ENCODE measurements at places on chromosomes 12 and 14. TPM values are rescaled to one million over a fixed set of nuclear protein-coding genes. Genes with fewer than 3 reads are reported as not detected.

Gene RAD9B
- 0.54 TPM for total RNA-seq

Gene ATP23
- 3.1 TPM for total RNA-seq

Gene SMARCC2
- 105 TPM for total RNA-seq

Gene MAP3K9
- total RNA-seq = 8.6 TPM

GRCh38 chr14:55957950-55958349, 160.3 kb upstream of the PELI2 start:
- H3K27ac ChIP-seq = no peak overlapping the region
- no peaks in the 10 kb centered on the region for H3K27me3 ChIP-seq
- no peak for DNase-seq
- H3K4me3 ChIP-seq = no peak overlapping the region
- H3K4me1 ChIP-seq = peaks cover 9% of the 10 kb centered on the region

DNA sequence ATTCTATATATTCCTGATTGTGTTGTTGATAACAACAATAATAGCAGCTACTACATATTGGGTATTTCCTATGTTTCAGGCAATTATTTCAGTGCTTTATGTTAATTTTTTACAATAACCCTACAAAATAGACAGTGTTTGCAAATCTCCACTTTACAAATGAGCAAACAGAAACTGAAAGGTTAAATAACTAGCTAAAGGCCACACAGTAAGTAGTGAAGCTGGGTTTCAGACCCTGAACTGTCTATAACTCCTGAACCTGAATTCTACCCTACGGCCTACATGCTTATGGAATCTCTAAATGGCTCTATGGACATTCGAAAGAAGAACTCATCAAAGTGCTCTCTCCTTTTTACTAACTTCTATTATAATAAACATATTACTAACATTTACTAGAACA, 19.7 kb upstream of the NUDT4 start:
- H3K4me3 ChIP-seq = no peak overlapping the region
- DNase-seq = no peak
- no peak overlapping the region for H3K27ac ChIP-seq
- H3K4me1 ChIP-seq = no peaks in the 10 kb centered on the region

DNA sequence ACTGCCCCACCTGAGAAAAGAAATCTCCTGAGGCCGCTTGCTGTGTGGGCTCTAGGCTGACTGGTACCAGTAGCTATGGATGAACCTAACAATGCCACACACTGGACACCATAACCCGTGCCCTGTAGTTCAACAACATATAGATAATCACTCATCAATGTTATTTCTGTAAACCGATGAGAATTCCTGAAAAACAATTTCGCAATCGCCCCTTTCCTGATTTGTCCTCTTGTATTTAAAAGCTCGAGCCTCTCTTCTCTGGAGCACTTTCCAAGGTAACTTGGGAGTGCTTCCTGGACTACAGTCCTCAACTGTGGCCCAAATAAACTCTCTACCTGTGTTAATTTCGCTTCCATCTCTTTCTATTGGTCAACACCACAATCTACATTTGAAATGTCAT, 26.1 kb upstream of the PPP2R5C start:
- peaks cover 13% of the 10 kb centered on the region for H3K4me1 ChIP-seq
- H3K27ac ChIP-seq = no peak overlapping the region
- no peak overlapping the region for H3K4me3 ChIP-seq
- DNase-seq = no peak

DNA sequence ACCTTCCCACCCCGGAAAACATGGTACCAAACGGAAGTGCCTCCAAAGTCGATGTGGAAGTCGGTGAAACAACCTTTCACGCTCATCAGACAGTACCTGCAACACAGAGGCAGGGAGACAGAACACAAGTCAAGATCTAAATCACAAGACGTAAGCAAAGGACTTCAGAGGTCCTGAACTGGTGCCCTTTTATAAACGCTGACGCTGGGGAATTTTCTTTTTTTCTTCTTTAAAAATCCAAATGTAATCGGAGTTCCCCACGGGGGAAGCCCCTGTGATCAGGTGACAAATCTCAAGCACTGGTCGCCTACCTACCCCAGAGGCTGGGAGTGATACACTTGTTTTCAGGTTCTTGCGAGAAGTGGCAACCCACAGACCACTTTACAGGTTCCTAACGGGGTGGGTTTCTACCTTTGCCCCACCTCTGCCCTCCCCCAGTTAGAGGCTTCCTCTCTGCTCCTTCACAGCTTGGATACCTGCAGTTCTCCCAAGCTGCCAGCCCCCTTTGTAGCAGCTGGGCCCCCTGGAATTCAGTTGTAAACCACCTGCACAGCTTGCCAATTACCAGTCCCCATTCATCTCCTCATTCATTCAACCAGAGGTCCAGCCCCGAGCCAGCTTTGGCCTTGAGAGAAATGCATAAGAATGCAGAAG, 46.2 kb downstream of the KDM2B start:
- H3K4me3 ChIP-seq = no peak overlapping the region
- DNase-seq = no peak
- no peak overlapping the region for H3K27ac ChIP-seq
- peaks cover 7% of the 10 kb centered on the region for H3K36me3 ChIP-seq

- H3K27ac ChIP-seq = no peak overlapping the region
- H3K36me3 ChIP-seq = no peaks in the 10 kb centered on the region
- H3K27me3 ChIP-seq = peaks cover 5% of the 10 kb centered on the region
- no peak overlapping the region for H3K4me3 ChIP-seq
- DNase-seq = no peak
Measured at GRCh38 chr12:109160433-109160832, 44.0 kb downstream of the ACACB start.

- H3K36me3 ChIP-seq = peaks cover 3% of the 10 kb centered on the region
- H3K27ac ChIP-seq = no peak overlapping the region
- peaks cover 24% of the 10 kb centered on the region for H3K4me1 ChIP-seq
- peak overlapping the region; percentile 92 for H3K4me3 ChIP-seq
- peaks cover 10% of the 10 kb centered on the region for H3K27me3 ChIP-seq
Measured at GRCh38 chr12:92927055-92927435, 2.0 kb downstream of the EEA1 start.

- peak within 1 kb of the TSS; percentile 95 for H3K27ac ChIP-seq
- peak within 1 kb of the TSS; percentile 97 for H3K4me3 ChIP-seq
- DNase-seq = peak; percentile 97
- no peaks in the 10 kb centered on the region for H3K36me3 ChIP-seq
- H3K27me3 ChIP-seq = peaks cover 11% of the 10 kb centered on the region
Measured at GRCh38 chr12:76763746-76764675, at the start of gene ZDHHC17. Gene ZDHHC17, plus strand, starts transcription at chr12:76764115. Its CDS starts 122 bp downstream, at chr12:76764237.
